ENCODE measurements at places on chromosomes 12 and 14.

DNA sequence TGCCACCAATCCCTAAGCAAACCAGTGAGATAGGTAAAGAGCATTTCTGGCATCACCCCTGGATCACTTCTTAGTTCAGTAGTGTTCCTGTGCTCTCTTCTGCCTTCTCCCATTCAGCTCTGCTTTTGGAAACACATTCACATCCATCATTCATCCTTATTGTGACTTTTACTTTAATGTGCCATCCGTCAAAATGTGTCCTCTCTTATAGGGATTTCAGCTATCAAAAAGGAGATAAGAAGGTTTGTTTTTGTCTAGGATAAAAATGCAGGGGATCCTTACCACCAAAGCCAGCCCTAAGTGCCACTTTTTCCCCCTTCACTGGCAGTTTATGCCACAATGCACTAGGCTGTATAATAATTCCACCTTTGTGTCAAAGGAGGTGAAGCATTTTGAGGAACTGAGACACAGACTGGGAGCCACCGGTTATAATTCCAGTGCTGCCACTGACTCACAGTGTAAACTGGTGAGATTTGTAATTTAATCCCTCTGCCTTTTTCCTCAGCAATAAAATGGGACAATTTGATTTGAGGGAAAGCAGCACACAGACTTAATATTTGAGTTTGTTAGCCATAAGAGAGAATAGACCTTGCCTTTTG, 158.6 kb downstream of the PAX9 start:
- no peak for DNase-seq

- DNase-seq, result no peak
Observed at GRCh38 chr12:49364989-49365388, 2.3 kb upstream of the SPATS2 start.

DNA sequence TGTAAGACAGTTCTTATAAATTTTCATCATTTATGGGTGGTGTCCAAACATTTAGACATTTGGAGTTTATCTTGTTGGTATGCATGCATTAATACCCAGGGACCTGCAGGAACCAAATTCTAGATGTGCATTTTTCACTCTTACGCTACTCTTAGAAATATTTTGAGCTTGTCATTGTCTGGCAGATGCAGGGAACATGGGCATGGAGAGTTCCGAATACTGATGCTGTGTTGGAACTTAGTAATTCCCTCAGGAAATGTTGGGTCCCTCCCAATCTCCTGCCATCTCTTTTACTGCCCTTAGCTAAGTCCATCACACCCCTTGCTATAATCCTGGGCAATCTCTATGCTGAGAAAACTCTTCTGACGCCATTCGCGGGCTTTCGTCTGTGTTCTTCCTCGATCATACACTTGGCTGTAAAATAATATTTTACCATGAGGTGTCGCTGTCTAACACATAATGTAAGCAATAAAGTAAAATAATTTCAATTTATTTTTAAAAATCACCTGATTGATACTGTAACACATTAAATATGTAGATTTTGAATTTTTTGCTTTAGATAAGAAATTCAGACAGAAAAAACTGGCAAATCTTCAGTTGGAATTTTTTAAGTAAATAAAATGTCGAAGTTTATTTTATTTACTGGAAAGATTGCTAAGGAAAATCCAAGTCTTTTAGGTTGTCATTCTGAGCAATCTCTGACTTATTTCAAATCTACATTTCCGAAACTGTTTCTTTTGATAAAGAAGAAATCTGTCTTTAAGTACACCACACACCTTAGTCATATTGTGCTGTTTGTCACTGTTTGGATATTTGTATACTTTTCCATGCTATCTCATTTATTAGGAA, 304.1 kb upstream of the SSTR1 start:
- peak; percentile 77 for DNase-seq

DNA sequence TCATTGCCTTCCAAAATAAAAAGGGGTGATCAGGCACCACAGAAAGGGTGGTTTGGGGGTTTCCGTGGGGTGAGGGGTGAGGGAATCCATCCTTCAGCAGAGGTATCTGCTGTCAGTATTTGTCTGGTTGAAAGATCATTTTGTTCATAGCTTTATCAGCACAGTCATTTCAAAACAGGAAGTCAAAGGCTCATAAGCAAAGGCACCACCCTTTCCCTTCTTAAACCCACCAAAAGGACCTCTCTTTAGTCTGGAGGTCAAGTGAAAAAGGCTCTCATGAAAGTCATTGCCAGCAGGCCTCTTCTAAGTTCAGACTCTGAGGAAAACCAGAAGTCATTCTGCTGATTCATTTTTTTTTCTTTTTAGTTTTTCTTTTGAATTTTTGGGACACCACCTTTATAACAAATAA, 6.2 kb downstream of the CHST11 start:
- no peak for DNase-seq

- no peak for DNase-seq
Observed at GRCh38 chr12:48279601-48280000, 71.1 kb downstream of the ZNF641 start.

GRCh38 chr12:97556302-97556779, 93.7 kb downstream of the RMST start:
- peak; percentile 18 for DNase-seq

GRCh38 chr14:95018821-95019220, 138.5 kb downstream of the DICER1 start:
- DNase-seq, result no peak

DNA sequence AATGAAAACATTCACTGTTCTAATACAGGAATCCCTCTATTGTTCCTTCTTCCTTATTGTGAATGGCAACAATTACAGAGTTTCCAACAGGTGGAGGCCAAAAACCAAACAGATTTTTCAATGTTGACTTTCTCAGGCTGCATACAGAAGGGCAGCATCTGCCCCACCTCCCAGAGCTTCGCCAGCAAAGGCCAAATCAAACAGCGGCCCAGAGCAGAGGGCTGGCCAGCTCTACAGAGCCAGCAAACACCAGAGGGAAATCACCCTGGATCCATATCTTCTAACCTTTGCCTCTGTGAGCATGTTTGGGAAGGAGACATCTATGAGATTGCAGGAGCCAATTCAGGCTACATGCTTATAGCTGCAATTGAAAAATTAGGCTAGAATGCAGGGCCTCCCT, 4.4 kb upstream of the CRACR2A start:
- no peak for DNase-seq

- no peak for DNase-seq
Observed at GRCh38 chr12:95633732-95634465, 82.6 kb upstream of the USP44 start.

- DNase-seq, result no peak
Observed at GRCh38 chr12:117582135-117582784, 220.8 kb upstream of the NOS1 start.

GRCh38 chr14:75249958-75250336, 28.7 kb upstream of the FOS start:
- no peak for DNase-seq

GRCh38 chr12:122982477-122982815, 2.0 kb downstream of the ARL6IP4 start:
- no peak for DNase-seq

DNA sequence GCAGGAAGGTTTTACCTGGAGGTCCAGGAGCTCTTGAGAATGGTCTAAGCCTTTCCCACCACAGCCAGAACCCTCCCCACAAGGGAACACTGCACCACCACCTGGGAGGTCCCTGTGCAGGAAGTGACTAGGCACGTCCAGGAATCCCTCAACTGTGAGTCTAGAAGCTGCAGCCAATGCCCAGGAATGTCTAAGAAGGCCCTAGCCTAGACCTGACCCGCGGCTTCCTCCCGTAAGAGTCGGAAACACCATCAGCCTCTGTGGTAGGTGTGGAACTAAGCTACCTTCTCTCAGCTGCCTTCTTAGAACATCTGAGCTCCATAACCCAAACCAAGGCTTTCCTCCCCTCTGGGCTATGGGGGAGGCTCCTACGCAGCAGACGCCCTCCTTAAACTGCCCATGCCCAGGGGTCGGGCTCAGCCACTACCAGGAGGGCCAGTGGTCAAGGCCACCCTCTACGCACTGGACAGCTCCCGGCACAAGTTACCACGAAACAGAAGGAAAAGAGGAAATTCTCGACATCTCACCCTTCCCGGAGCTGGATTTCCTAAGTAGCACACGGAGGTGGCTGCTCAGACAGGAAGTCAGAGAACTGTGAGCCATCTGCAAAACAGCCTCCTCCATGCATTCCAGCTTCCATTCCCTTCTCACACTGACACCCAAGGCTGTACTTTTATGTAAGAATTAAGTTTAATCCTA, 25.5 kb downstream of the ZFYVE21 start:
- DNase-seq, result no peak

DNA sequence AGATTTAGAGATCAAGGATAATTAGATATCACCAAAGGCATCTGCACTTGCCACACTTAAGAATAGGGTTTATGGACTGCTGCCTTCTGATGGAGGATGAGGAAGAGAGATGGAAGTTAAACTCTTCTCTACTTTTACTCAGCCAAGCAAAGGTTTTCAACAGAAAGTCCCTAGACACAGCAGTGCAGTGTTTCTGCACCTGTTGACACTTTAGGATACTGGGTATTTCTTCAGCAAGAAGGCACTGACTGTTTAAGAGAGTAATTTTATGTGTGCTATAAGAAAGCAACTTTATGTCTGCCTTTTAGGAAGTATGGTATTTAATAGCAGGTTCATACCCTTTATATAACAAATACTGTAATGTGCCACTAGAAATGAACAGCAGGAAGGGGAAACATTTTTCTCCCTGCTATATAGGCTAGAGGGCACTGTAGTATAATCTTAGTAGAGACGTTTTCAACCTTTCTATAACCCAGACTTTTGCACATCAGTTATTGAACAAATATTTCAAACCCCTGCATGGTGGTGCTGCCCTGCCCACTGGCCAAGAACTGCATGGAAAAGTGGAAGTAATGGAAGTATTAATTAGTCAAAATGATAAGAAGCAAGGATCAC, 225.0 kb upstream of the GRIP1 start:
- DNase-seq, result peak; percentile 1

GRCh38 chr12:64461634-64462414, 9.9 kb downstream of the TBK1 start:
- DNase-seq, result no peak

DNA sequence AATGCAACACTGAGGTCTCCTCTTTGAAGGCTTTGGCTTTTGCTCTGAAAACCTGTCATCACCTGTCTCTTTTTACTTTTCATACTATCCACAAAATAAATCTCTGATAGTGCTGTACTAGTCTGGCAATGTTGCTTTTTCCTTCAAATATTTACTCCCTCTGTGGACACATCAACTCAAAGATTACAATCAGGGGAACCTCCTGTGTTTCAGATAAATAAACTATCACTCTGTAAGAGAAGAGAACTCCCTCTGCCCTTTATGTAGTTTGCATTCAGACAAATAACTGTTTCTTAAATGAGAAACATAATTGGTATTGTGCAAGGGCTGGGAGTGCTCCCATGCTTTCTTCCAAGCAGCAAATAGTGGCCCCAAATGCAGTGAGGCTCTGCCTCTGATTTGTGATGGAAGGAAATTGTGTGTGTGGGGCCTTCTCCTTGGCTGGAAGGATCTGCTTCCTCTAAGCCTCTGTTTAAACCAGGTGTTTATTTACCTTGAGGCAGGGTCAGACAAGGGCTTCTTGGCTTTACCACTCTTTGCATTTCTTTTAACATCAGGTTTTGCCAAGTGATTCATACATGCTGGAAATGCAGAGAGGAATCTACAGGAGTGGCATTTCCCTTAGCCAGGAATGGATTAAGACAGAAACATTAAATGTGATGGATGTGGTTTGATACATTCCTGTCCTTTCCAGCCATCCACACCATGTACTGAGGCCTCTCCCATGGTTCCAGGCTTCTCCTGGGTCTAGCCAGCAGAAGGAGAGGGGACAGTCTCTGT, 69.0 kb downstream of the AKAP6 start:
- DNase-seq, result no peak

DNA sequence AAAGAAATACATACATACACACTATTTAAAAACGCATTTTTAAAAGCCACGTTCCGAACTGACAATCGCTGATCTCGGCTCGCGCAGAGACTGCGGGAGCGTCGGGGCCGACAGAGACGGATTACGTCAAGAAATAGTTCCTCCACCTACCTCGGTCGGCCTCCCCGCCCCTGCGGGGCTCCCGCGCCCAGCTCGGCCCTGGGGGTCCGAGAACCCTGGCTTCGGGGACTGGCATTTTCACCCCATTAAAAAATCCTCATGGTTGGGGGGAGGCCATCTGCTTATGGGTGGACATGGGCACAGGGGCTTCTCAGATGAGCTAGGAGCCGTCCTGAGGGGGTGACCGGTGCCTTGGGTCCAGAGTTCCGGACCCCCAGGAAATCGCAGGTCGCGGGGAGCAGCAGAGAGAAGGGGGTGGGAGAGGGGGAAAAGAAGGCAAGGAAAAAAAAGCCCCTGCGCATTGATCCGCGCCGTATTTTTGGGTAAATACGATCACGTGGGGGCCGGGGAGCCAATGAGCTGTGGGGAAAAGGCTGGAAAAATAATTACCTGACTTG, 324 bp upstream of the HOXC9 start:
- peak; percentile 79 for DNase-seq

DNA sequence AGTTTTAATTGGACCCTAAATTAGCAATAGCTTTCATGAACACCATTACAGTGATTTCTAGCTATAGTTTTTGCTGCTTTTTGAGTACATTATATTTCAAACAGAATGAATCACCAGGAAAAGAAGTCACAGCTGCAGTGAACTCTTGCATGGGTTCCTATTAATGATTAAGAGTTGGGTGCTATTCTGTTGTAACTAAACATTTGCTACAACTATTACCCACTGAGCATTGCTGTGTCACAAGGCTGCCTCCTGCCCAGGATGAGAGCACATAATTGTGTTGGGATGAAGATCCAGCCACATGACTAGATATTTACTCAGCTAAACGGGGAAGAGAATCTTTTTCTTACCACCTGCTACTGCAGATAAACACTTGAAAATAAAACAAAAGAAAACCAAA, 152.7 kb downstream of the GXYLT1 start:
- DNase-seq, result no peak

DNA sequence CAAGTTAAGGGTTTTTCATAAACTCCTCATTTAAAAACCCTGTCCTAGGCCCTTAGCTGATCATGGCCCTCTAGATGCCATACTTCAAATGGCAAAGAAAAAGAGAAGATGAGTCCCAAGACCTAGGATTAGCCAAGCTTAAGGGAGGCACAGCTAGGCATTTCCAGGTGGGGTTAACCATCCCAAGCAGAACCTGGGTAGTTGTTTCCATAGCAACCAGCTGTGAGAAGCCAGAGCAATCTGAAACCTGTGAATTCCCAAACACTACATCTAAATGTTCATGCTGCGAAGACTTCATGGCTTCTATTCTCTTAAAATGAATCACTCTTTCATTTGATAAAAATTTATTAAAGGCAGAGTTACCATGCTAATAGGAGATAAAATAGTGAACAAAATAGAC, 372.9 kb downstream of the C12orf50 start:
- DNase-seq, result peak; percentile 6

GRCh38 chr14:43399289-43399688, 1107.8 kb downstream of the FSCB start:
- DNase-seq, result no peak

- DNase-seq, result no peak
Observed at GRCh38 chr14:24074625-24075484, 3.5 kb downstream of the CPNE6 start.

GRCh38 chr12:102427543-102427941, 52.8 kb downstream of the IGF1 start:
- DNase-seq, result no peak

- peak; percentile 49 for DNase-seq
Observed at GRCh38 chr14:74290415-74290814, 12.3 kb downstream of the ABCD4 start.

GRCh38 chr12:204261-204678, 9.7 kb downstream of the SLC6A12 start:
- DNase-seq, result no peak

GRCh38 chr14:31078766-31079165, 52.6 kb upstream of the STRN3 start:
- DNase-seq, result no peak

- DNase-seq, result no peak
Observed at GRCh38 chr12:108839018-108839889, 18.1 kb downstream of the SSH1 start.

- DNase-seq, result no peak
Observed at GRCh38 chr14:67127174-67127573, 62.1 kb upstream of the GARIN2 start.

Measured in NCI-H524 (cell line).